Ammon's horn (tissue), 1 donor: ENCODE measurements at places on chromosomes 1 and 21.

- DNase-seq: no peak
These were observed 17.8 kb upstream of the GRIK3 start for GRCh38 chr1:37052120-37052519.

- no peak for DNase-seq
These were observed 37.2 kb downstream of the ACTA1 start for GRCh38 chr1:229396585-229397206.

DNA sequence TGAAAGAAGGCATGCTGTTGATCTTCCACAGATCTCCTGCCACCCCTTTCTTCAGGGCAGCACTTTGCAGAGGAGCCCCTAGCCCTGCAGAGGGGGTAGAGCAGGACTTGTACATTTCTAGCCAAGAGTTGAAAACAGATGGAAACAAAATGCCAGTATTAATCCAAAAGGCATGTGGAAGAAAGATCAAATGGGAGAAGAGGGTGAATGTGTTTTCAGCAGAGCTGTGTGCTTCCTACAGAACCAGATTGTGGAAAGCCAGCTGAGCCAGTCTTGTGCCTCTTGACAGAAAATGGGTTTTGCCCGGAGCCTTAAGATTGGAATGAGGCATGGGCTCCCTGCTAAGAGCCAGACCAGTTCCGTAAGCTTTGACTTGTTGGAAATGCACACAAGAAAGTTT, 105.2 kb upstream of the TSPAN2 start:
- no peak for DNase-seq

DNA sequence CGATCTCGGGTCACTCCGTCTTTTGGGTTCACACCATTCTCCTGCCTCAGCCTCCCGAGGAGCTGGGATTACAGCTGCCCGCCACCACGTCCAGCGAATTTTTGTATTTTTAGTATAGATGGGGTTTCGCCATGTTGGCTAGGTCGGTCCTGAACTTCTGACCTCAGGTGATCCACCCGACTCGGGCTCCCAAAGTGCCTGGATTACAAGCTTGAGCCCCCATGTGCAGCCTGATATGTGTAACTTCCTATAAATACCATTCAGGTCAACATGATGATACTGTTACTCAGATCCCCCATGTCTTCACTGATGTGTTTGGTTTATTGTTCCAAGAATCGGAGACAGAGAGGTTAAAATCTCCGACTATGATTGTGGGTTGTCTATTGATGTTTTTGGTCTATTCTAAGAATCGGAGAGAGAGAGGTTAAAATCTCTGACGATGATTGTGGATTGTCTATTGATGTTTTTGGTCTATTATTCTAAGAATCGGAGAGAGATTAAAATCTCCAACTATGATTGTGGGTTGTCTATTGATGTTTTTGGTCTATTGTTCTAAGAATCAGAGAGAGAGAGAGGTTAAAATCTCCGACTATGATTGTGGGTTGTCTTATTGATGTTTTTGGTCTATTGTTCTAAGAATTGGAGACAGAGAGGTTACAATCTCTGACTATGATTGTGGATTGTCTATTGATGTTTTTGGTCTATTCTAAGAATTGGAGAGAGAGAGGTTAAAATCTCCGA, 17.0 kb downstream of the C1orf159 start:
- DNase-seq: no peak
